ENCODE measurements at places on chromosomes 2 and 18.
A peak's percentile ranks its signal among the peaks of the same experiment; 100 is the strongest.

DNA sequence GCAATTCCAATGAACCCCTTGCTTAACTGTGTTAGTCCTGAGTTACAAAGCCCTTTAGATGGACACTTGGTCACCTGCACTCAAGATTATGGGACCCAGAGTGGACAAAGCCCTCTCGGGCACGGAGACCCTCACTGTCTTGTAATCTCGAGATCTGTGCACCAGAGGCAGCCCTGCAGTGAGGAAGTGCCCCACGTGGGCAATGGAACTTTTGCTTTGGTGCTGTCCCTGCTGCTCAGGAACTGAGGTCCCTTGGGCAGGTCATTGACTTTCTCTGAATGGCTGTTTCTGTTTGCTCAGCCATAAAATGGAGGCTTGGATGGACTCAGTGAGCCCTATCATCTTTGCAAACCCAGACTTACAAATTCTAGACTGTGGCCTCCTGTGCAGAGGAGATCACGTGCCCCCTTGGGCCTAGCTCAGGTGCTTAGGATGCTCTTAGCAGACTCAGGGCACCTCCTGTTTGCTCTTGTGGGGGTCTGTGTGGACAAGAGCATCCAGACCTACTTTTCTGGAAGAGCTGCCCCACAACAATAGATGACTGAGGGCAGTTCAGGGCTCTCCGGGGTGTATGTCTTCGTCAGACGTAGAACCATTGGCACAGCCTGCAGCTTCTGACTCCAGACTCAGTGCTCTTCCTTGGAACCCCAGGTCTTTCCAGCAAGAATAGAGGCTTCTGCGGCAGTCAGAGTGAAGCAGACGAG, 94.5 kb upstream of the HS6ST1 start:
- no peaks in the 10 kb centered on the region for H3K27me3 ChIP-seq
- no peak overlapping the region for H3K27ac ChIP-seq
- no peak overlapping the region for H3K4me3 ChIP-seq
- no peak for DNase-seq

DNA sequence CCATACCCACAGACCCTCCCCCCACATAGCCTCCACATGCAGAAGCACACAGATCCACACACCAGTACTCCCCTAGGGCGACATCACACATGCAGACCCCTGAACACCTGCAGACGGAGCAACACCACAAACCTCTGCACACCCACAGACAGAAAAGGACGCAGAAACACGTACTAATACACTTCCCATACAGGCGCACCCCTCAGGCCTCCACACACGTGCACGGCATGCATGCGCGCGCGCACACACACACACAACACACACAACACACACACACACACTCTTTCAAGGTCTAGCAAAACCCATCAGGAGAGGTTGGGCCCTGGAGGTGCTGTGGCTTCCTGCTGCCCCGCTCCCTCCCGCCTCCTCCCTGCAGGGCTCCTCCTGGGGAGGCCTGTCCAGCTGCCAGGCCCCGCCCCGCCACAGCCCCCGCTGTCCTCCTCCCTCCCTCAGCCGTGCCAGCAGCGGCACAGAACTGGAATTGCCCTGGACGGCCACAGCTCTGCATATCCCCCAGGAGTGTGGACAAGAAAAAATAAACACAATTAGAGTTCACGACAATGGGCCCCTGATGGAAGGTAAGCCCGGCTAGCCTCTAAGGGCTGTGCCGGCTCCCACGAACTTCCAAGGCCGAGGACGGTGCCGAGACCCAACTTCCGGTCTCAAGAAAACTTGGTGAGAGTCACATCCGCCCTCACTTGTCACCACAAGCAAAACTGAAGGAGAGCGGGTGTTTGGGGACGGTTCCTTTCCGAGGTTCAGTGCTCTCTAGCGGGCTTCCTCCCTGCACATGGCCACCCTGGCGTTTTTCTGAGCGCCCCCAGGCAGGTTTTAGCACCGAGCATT, 6.8 kb downstream of the ZFP36L2 start:
- peak overlapping the region; percentile 91 for H3K4me3 ChIP-seq
- DNase-seq, result peak; percentile 85
- H3K27ac ChIP-seq, result peak overlapping the region; percentile 90
- no peaks in the 10 kb centered on the region for H3K4me1 ChIP-seq
- peaks cover 3% of the 10 kb centered on the region for H3K36me3 ChIP-seq
- H3K27me3 ChIP-seq, result no peaks in the 10 kb centered on the region

- no peak overlapping the region for H3K27ac ChIP-seq
- no peaks in the 10 kb centered on the region for H3K27me3 ChIP-seq
- no peak for DNase-seq
- H3K4me3 ChIP-seq, result no peak overlapping the region
- no peaks in the 10 kb centered on the region for H3K36me3 ChIP-seq
These were observed 28.3 kb downstream of the REEP1 start for GRCh38 chr2:86308984-86309695.

DNA sequence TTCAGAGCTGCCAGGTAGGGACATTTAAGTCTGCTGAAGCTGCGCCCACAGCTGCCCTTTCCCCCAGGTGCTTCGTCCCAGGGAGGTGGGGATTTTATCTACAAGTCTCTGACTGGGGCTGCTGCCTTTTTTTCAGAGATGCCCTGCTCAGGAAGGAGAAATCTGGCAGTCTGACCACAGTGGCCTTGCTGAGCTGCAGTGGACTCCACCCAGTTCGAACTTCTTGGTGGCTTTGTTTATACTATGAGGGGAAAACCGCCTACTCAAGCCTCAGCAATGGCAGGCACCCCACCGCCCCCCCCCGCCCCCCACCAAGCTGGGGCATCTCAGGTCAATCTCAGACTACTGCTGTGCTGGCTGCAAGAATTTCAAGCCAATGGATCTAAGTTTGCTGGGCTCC, 458.1 kb upstream of the RAB12 start:
- H3K27ac ChIP-seq, result no peak overlapping the region
- H3K27me3 ChIP-seq, result no peaks in the 10 kb centered on the region
- DNase-seq, result no peak

- H3K4me3 ChIP-seq, result no peak overlapping the region
- DNase-seq, result no peak
- H3K27ac ChIP-seq, result no peak overlapping the region
- no peaks in the 10 kb centered on the region for H3K27me3 ChIP-seq
- peaks cover 6% of the 10 kb centered on the region for H3K36me3 ChIP-seq
These were observed 75.7 kb downstream of the PIK3C3 start for GRCh38 chr18:42030586-42031182.

- peak overlapping the region; percentile 77 for H3K4me3 ChIP-seq
- H3K27me3 ChIP-seq, result no peaks in the 10 kb centered on the region
- no peaks in the 10 kb centered on the region for H3K4me1 ChIP-seq
These were observed 519 bp downstream of the METTL4 start for GRCh38 chr18:2570772-2571199.

Measured in breast epithelium (tissue), 4 donors.